ENCODE measurements at places on chromosomes 5 and 9. TPM values are rescaled to one million over a fixed set of nuclear protein-coding genes. Genes with fewer than 3 reads are reported as not detected.

Gene CHSY3
- total RNA-seq: 0.85 TPM

Gene PTGES
- 1.9 TPM for total RNA-seq

Gene PCDHA6
- total RNA-seq: not detected

DNA sequence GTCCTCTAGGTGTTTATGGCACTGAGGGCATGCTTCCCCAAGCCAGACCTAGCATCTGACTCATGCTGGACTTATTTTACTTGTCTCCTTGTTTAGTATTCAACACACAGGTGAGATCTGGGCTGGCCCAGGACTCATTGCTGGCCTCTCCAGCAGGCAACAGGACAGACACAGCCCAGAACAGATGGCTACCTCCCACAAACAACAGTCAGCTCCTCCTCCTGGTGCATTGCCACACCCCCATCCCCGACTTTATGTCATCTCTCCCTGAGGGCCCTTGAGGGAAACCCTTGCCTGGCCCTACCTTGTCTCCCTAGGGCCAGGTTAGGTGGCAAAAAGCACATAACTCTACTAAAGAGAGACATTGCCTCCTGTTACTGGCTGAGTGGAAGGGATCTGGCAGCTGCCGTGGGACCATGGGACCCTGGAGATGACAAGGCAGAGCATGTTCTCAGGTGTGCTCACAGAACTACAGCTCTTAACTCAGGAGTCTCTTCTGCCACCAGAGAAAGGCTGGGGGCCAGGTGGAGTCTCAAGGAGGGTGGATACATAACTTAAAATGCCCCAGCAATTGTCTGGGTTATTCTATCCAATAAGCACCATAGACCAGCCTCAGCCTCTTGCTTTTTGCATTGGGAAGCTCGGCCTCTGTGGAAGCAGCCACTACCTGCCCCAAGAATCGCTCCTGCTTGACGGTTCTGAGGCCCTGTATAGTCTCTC is 2.3 kb downstream of the ACSL6 start:
- no peak for DNase-seq

DNA sequence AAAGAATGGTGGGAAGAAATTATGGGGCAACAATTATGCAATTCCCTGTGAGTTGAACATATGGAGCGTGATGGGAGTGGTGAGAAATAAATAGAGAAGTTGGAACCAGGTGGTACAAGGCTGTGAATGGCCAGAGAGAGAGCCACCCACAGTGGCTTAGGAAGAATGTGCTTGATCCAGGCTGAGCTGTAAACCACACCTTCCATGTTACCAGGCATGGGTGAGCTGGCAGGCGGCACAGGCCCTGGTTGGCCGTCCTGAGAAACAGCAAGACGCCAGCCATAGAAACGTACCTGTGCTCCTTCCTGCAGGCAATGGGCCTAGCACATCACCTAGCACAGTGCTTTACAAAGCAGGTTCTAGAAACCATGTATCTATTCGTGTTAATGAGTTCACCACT is 74.3 kb downstream of the EPB41L4B start:
- DNase-seq: no peak

- no peak for DNase-seq
Observed at GRCh38 chr5:153508700-153509099, 18.2 kb downstream of the GRIA1 start.

Gene CNTFR
- total RNA-seq: 4.6 TPM

GRCh38 chr5:35036536-35036935 is 11.2 kb downstream of the AGXT2 start:
- DNase-seq: no peak

DNA sequence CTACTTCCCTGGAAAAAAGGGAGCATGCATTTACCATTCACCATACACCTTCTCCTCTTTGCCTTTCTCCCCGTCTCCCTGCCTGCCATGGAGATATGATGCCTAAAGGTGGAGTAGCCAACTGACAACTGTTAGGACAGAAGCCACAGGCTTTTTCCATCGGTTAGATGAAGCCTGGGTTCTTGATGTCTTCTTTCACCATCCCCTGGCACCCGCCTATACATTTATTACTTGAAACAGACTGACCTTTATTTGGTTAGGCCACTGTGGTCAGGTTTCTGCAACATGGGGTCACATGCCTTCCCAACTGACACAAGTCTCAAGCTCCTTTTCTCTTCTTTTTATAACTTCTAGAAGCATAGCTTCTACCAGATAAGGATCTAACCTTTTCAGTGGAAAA is 7.1 kb downstream of the LCP2 start:
- DNase-seq: no peak

- DNase-seq: no peak
Observed at GRCh38 chr9:126635061-126635460, 21.3 kb downstream of the LMX1B start.

Gene CDX1
- total RNA-seq: not detected

DNA sequence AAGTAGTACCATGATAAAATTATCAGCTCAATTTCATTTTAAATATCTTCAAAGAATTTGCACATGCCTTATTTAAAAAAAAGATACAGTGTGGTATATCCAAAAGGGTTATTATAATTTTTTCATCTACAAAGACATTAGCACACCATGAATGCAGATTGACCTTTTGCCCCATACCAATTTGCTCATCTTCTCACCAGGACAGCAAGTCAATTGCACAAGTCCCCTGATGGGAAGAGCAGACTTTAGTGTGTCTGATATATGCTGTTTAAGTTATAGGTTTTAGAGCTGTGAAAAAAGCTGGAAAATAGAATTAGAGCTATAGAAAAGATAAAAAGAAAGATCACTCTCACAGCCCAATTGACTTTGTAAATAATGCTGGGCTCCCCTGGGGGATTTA is 325.8 kb upstream of the CDH6 start:
- DNase-seq: no peak

- peak; percentile 81 for DNase-seq
Observed at GRCh38 chr5:149422366-149423048, 43.4 kb upstream of the IL17B start.

DNA sequence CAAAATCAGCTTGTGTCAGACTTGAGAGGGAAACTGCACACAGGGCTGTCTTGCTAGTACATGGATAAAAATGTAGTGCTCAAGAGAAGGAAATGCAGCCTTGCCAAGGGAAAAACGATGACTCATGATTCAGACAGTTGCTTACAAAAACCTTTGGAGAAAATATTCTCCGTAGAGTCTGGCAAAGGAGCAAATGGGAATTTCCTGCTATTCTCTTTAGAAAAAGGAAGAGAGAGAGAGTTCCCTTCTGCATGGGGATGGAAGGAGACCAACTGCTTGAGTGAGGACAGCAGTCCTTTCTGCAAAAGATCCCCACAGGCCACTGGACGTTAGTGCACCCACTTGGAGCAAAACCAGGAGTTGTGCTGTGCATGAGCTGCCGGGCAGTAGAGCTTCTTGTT is 7.6 kb downstream of the IFNB1 start:
- no peak for DNase-seq

DNA sequence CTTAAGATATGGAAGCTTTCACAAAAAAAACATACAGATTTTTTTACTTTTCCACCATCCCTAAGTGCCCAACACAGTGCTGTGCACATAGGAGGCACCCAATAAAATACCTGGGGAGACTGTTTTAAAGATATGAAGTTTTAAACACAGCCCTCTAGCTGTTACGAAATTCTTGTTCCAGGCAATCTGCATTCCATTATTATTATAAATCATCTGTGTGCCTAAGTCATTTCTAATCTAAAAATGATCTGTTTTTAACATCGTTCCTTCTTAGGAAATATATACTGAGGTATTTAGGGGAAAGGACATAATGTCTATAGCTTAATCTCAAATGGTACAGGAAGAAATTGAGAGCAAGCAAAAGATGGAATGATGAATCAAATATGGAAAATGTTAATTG is 32.7 kb upstream of the ISCA1 start:
- no peak for DNase-seq

DNA sequence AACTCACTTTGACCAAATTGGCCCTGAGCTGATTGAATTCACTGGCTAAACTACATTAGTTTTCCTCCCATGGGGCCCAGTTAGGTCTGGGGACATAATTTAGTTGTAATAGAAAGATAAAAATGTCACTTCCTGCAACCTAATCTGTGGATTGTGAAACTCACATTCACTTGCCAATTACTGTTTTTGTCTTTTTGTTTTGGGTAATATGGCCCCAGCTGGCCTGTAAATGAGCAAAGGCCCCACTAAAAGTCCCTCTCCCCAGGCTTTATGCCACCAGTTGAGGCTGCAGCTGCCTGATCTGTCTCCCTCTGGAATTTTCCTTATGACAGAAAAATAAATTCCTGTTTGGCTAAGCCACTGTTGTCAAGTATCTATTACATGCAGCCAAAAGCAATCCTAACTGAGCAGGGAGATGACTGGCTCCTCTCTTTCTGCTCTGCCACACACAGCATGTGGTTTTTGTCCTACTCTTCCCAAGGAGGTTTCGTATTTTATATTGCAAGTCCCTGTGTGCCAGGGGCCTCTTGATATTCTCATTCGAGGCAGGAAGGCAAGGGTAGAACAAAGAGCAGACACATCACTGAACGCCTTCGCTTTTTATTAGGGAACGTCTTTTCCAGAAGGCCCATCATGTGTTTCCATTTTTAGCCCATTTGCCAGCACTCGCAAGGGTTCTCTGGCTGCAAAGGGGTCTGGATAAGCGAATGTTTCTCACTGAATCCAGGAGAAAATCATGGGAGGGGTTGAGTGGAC is 24.1 kb upstream of the SLC25A48 start:
- DNase-seq: no peak

- no peak for DNase-seq
Observed at GRCh38 chr5:40270274-40270845, 409.4 kb upstream of the PTGER4 start.

DNA sequence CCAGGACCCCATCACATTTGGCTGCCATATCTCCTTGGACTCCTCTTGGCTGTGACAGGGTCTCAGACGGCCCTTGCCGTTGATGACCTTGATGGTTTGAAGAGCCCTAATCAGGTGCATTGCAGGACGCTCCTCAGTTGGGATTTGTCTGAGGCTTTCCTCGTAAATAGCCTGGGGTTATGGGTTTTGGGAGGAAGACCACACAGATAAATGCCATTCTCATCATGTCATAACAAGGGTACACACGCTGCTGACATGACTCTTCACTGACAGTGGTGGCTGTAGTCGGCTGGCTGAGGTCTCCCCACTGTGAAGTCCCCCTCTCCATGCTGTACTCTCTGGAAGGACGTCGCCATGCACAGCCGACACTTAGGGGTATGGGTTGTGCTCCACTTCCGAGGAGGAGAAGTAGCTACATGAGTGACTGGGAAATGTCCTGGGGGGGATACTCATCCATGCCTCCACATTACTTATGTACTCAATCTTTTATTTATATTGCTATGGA is 42.9 kb upstream of the SPTLC1 start:
- DNase-seq: no peak

- DNase-seq: peak; percentile 18
Observed at GRCh38 chr5:128109138-128109537, 25.6 kb downstream of the SLC12A2 start.

Gene TSLP
- total RNA-seq: 5.3 TPM

DNA sequence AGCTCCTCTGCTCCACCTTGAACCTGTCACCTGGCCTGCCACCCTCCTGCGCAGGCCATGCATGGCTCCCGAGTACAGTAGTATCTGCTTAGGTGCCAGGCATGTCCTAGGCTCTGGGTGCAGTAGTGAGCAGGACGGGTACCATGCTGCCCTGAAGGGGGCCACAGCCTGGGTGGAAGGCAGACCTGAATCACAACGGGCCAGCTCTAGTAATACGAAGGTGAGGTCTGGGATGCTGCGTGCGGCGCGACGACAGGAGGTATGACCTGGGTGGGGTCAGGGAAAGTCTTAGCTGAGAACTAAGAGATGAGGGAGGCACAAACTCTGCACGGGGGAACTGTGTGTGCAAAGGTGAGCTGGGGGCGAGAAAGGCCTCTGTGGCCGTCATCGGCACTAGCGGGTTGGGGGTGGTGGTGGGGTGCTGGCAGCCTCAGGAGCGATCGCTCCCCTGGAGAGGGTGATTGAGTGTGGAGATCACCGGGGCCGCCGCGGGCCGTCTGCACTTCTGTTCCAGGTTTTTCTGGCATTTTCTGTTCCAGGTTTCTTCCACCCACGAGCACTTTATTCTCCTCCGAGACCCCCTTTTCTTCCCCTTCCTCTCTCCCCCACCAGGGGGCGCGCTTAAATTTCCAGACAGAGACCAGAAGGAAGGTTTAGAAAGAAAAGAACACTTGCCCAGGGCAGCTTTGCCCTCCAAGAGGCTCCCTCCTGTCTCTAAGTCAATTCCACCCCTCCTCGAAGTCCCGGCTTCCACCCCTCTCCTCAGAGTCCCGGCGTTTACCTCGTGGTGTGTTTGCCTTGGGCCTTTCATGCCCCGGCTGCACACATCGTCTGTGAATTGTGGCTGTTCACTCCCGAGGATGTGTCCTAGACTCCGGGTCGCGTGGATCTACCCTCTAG is 15.1 kb downstream of the PDLIM4 start:
- peak; percentile 52 for DNase-seq

GRCh38 chr9:121348221-121348620 is 21.8 kb downstream of the STOM start:
- no peak for DNase-seq

DNA sequence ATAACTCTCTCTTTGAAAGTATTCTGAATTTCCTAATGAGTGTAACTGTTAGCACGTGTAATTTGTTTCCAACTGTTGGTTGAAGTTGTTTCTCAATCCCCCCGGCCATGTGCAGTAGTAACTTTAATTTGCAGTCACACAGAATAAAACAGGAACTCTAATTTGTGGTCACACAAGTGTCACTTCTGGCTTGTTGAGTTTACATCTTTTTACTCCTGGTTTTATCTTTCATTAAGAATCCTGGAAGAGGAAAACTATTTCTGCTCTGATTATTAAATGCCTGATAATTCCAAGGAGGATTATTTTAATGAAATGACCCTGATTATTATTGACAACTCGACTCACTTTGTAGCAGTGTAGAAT is 1.2 kb downstream of the SCAMP1 start:
- DNase-seq: no peak

GRCh38 chr5:1161833-1162229 is 39.6 kb upstream of the SLC6A19 start:
- peak; percentile 86 for DNase-seq

DNA sequence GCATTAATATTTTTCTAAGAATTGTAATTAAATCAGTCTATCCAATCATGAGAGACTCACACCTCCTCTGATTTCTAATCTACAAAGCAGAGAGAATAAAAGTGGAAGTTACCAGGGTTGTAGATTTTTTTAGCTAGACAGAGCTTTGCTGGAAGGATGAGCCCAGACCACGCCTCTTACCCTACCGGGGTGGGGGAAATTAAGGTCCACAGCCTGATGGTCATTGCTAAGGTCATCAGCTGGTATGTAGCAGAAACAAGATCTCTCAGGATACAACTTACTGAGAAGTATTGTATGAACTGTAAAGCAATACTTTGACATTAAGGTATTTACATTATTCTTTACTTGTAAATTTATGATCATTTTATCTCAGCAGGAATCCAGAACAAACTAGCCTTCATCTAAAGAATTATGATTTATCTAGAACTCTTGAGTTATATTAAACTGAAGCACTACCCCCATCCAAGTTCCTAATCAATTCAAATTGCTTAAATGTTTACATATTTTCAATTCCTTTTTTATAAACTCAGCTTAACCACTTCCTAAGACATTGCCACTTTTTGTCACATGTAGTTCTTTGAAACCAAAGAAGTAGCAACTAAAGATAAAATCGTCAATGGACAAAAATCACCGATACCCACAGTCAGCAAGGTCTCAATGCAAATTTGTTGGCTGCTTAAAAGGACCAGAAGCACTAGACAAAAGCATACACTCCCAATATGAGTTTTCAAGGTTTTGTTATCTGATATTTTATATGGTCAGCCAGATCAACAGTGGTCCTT is 225.8 kb upstream of the DAPK1 start:
- no peak for DNase-seq

Data from left ventricle myocardium inferior (tissue), 1 donor.